ENCODE measurements at places on chromosomes 3 and 15. TPM values are rescaled to one million over a fixed set of nuclear protein-coding genes. Genes with fewer than 3 reads are reported as not detected.

TTLL13 gene
- total RNA-seq: 1.5 TPM

EXD1 gene
- not detected for total RNA-seq

RAD51 gene
- 54.5 TPM for total RNA-seq

IMPG2 gene
- 0.62 TPM for total RNA-seq

CDCP1 gene
- 7.1 TPM for total RNA-seq

TP63 gene
- 0.53 TPM for total RNA-seq

FOXB1 gene
- 0.74 TPM for total RNA-seq
